ENCODE measurements at places on chromosomes 11 and 22.

DNA sequence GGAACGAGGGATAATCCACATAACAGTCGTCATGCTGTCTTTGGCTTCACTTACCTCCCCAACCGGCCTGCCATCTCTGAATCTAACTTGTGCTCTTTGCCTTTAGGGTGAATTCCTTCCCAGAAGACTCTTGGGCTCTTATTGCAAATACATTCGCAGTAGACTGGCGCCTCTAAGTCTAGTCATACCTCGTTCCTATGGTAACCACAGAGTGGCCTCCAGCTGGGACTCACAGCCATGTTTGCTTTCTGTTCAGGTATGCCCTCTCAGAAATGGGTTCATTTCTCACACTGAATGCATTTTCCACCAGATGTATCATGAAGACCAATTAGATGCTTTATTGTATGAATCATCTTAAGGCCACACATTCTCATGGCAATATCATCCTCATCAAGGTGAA is 112.7 kb downstream of the FAR1 start:
- DNase-seq = no peak

DNA sequence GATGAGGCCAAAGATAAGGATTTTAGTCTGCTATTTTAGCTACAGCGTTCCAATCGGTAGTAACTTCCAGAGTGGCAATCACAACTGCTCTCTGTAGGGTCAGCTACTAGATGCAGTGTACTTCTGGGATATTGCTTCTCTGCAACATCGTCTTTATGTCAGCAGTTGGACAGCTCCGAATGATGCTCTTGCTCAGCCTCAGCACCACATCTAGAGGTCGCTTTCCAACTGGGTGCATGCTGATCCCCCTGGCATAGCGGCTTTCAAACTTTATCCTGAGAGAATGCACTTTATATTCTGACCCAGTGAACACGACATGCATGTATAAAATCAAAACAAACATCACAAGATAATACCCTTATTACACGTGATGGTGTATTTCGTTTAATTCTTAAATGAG is 219.6 kb downstream of the C11orf87 start:
- DNase-seq = no peak

GRCh38 chr11:130474637-130475400 is 26.4 kb downstream of the ADAMTS15 start:
- no peak for DNase-seq

DNA sequence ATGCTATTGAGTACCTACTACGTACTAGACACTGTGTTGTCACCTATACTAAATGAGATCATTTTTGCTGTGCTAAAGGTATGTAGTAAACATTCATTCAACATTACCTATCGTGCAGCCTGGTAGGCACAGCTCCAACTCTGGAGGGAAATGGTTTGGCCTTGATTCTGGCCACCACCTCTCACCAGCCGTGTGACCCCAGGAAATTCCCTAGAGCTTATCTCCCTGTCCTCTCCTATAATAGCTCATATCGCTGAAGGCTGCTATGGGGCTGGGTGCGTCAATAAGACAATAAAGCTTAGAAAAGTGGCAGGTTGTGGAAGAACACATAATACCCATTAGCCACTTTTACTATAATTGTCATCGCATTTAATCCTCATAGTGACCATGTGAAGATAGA is 107.5 kb downstream of the MYO18B start:
- no peak for DNase-seq

Measured in stimulated activated CD4-positive, alpha-beta T cell treated with anti-CD3 and anti-CD28 coated beads, Interleukin-4, amount 100 ng/mL, for 4 hours (primary cell).